Central memory CD4-positive, alpha-beta T cell (primary cell): ENCODE measurements at places on chromosomes 2 and 18.

GRCh38 chr2:81007104-81007503 lies 702.6 kb upstream of the LRRTM1 start:
- DNase-seq = no peak

DNA sequence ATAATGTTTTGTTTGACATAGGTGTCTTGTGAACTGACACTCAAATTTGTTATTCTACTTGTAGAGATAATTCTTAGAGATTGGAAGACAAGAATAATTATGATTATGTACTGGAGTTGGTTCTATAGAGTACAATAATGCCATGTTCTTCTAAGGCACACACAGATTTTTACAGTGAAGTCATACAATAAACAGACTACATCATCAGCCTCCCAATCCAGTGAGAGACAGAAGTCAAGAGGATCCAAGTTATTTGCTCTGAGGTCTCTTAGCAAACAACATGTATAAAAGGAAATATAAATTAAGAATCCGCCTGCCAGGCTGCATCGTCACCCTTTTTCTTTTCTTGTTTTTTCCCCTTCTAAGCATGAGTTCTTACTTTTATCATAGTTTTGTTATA lies 613.5 kb upstream of the SETBP1 start:
- no peak for DNase-seq

GRCh38 chr18:58087928-58088690 lies 44.1 kb downstream of the NEDD4L start:
- DNase-seq = no peak

DNA sequence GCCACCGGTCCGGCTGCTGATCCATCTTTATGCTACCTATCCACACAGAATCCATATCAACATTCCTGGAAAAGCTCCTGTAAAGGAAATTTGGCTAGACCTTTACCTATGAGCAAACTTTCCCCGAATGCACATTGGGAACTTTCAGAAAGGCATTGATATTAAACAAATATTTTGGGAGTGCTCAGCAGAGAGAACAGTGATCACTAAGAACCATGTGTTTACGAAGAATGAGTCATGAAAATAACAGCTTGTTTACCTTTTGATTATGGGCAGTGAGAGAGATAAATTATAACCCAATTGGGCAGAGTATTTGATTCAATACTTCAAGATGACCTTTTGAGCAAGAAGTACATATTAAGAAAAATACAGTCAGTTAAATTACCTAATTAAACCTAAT lies 189.7 kb upstream of the CDH2 start:
- DNase-seq = no peak

- no peak for DNase-seq
Observed at GRCh38 chr2:65658881-65659280, 226.5 kb upstream of the SPRED2 start.

DNA sequence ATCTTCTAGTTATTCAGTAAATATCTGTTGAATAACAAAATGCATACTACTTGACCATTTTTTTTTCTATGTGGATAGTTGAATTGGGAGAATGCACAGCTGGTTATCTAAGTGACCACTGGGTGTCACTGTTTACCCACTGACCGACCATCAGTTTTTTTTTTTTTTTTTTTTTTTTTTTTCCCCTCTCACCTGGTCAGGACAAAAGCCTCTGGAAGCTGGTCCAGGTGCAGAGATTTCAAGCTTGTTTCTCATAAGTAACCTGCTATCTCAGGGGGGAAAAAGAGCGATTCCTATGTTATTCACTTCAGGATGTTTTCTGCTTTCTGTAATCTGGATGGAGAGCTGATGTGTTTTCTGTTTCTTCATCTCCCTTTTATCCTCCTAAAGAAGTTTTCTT lies 256.0 kb downstream of the DCDC2C start:
- DNase-seq = no peak

- DNase-seq = no peak
Observed at GRCh38 chr2:226118471-226119429, 680.9 kb downstream of the IRS1 start.

- DNase-seq = no peak
Observed at GRCh38 chr2:228575897-228576296, 394.4 kb upstream of the SPHKAP start.

DNA sequence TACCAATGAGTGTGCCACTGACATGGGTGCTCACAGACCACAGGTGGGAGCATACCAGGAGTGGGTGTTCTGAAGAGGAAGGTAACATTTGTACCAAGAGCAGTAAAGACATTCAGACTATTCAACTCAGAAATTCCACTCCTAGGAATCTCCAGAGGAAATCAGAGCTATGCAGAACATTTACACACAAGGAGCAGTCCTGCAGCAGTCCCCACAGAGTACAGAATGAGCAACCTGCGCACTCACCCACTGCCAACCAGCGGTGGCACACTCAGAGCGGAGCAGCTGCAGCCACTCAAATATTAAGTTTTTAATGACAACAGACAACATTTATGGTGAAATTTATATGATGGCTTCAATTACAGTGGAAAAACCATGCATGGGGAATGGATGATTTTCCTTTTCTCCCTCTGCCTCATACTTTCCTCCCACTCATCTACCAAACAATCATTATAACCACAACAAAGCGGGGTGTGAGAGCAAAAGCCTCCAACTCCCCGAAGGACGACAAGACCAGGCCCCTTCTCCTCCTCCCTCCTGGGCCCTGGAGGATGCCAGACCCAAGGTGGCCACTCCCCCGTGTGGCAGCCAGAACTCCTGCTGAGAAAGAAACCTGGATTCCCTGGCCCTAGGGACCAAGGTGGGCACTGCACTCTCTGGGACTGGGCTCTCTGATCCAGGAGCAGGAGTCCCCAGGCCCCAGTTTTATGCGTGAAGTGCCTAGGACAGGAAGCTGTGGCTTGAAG lies 5.4 kb downstream of the HS6ST1 start:
- DNase-seq = no peak

DNA sequence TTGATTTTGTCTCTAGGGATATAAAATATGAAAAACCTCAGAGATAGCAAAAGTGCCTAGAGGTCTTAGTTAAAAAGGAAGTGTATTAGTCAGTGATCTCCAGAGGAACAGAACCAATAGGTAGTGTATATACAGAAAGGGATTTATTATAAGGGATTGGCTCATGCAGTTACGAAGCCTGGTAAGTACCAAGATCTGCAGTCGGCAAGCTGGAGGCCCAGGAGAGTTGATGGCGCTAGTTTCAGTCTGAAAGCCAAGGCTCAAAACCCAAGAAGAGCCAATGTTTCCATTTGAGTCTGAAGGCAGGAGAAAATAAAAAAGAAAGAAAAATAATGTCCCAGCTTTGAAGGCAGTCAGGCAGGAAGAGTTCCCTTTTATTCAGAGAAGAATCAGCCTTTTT lies 93.3 kb downstream of the COLEC12 start:
- DNase-seq = no peak

GRCh38 chr2:68812251-68812650 lies 58.9 kb downstream of the BMP10 start:
- DNase-seq = no peak

GRCh38 chr2:220855296-220855695 lies 716.8 kb downstream of the EPHA4 start:
- no peak for DNase-seq

DNA sequence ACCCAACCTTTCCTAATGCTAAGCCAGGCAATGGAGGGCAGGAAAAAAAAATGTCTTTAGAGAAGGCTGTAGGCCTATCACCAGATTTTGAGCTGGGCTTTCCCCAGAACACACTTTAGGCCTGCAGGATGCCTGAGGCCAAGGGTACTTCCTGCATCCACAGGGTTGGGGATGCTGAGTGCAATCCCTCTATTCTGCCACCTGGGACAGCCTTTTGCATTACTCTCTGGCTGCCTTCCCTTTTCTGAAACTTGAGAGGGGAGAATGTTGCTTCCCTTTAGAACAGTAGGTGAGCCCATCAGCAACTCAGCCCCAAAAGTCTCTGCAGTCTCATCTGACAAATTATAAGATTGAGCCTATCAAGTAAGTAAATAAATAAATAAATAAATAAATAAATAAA lies 195.2 kb downstream of the SLC8A1 start:
- DNase-seq = no peak

DNA sequence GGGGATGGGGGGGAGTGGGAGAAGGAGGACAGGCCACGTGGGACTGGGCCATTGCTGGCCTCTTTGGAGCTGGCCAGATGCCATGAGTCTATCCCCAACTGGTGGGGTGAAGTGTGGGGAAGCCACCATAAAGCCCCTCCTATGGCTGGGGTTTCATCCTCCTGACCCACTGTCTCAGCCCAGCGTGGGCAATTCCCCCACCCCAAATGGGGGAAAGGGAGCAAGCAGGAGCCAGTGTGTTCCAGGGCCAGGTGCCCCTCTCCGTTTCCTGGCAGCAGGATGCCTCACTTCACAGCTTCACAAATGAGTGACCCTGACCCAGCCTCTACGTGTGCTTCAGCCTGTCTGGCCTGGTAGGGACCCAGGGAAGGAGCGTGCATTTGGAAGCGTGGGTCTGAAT lies 474.7 kb upstream of the HS6ST1 start:
- no peak for DNase-seq

- DNase-seq = no peak
Observed at GRCh38 chr2:43831543-43832294, 6.9 kb downstream of the ABCG5 start.

DNA sequence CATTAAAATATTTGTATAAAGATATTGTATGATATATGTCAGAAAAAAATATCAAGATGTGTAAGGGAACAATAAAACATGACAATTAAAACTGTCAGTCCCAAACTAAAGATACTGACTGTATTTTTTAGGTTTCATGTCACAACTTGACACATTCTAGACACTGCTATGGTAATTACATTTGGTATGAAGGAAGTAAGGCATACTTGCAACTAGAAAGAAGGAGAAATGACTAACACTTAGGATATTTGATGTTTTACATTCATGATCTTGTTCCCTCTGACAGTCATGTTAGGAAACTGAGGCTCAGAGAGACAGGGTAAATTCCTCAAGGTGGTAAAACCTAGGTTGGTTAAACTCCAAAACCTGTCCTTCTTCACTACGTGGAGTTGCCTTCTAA lies 68.3 kb downstream of the TMEFF2 start:
- no peak for DNase-seq

DNA sequence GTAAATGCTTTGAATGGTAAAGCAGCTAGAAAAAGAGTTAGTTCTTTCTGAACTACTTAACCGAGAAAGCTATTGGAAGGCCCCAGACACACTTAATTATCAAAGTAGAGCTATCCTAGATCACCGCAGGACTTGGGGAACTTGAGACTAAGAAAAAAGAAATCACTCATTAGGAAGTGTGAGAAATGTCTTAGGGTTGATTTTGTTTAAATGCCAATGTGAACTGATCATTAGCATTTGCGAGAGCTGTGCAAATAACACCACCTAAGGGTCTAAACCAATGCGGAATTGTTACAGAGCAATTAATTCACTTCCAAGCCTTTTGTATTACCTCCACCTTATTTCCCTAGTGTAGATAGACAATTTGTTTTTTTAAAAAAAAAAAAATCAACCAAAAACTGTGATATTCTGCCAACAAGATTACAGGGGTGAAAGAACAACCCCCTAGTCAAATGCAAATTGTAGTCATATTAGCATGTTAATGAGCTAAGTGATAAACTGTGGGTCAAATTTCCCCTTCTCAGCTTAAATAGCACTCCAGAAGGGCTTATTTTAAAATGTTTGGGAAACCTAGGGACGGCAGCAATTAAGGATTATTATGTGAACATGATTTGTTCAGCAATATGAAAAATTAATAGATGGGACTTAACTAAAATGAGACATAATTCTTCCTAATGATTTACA lies 246.2 kb upstream of the STON1 start:
- DNase-seq = no peak

DNA sequence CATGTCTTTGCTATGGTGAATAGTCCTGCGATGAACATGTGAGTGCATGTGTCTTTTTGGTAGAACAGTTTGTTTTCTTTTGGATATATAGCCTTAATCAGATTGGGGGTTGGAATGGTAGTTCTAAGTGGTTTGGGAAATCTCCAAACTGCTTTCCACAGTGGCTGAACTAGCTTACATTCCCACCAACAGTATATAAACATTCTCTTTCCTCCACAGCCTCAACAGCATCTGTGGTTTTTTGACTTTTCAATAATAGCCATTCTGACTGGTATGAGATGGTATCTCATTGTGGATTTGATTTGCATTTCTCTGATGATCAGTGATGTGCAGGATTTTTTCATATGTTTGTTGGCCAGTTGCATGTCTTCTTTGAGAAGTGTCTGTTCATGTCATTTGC lies 112.2 kb upstream of the SESTD1 start:
- no peak for DNase-seq

DNA sequence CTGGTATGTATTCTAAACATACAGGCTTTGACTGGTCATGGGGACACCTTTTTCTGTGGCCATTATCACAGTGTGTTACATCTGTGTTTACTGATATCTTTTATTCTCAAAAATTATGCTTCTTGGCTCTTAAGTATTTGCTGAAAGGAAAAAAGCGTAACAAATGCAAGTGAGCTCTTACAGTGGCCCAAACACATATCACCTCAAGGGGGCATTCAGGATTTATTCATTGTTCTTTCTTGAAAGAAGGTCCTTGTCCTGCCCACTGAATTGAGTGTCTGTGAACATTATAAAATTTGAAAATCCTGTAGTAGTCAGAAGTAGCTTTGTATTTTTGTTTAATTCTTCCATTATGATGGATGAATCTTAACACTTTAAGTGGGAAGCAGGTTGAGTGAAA lies 454.5 kb downstream of the XIRP2 start:
- DNase-seq = no peak

- DNase-seq = no peak
Observed at GRCh38 chr2:146251328-146251727, 1593.5 kb upstream of the ACVR2A start.

DNA sequence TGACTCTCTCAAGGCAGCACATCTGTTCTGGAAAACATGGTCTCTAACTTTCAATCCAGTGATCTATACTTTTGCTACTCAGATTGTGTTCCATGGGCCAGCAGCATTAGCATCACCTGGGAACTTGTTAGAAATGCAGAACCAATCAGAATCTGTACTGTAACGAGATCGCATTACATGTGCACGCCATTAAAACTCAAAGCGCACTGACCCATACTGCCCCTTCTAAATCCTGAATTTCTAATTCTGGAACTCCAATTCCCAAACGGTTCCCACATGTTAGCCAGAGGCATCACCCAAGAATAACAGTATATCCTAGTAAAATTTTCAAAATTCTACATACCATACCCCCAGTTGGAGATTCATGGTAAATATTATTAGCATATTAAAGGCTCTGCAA lies 10.5 kb upstream of the DCTN1 start:
- DNase-seq = no peak
